ENCODE measurements at places on chromosomes 16 and 17. TPM values are rescaled to one million over a fixed set of nuclear protein-coding genes. Genes with fewer than 3 reads are reported as not detected.

Gene EDC4
- 85.3 TPM for total RNA-seq

Gene MYH1
- not detected for total RNA-seq

Gene BLMH
- 59.0 TPM for total RNA-seq

Gene CCL23
- total RNA-seq = not detected

Gene RHBDF2
- total RNA-seq = 67.8 TPM

Gene CCL4
- 0.51 TPM for total RNA-seq

Gene ICAM2
- total RNA-seq = 0.33 TPM

Gene KRT39
- not detected for total RNA-seq

Gene ITGAD
- total RNA-seq = not detected

Gene DBNDD1
- total RNA-seq = 32.3 TPM

Gene CMIP
- total RNA-seq = 49.7 TPM

Gene ETV4
- 8.3 TPM for total RNA-seq
